K562 (cell line): ENCODE measurements at places on chromosomes 7 and 10.

DNA sequence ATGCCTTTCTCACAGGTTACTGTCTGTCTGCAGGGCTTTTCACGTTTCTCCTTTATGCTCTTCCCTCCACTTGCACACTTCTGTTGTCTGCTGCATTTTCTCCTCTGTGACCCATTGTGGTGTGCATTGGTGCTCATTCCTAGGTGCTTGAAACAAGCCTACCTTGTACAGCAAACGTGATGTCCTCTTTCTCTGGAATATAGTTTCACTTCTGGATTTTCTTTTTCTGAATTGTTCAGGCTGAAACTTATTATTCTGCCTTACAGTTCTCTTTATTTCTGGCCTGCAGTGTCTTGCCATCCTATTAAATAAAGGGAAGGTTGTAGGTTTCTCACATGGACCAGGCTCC is 128.8 kb upstream of the SAMD8 start:
- no peak for DNase-seq

- DNase-seq = no peak
These were observed 15.1 kb downstream of the FZD8 start for GRCh38 chr10:35626971-35627507.

GRCh38 chr10:78424723-78425122 is 391.1 kb downstream of the RPS24 start:
- no peak for DNase-seq

DNA sequence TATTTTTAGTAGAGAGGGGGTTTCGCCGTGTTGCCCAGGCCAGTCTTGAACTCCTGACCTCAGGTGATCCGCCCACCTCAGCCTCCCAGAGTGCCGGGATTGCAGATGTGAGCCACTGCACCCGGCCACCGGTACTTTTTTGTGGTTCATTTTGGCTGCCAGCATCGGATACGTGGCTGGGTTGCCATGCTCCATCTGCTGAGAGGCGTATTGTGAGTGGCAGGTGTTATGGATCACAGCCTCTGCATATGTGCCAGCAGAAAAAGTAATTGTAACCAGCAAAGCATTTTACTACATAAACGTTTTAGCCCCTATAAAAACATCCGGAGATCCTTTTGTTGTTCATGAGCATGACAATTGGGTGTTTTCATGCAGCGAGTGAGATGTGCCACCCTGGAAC is 7.1 kb downstream of the FOXK1 start:
- DNase-seq = no peak

GRCh38 chr7:48518092-48518491 is 346.8 kb downstream of the ABCA13 start:
- DNase-seq = no peak
